Fibroblast of skin of right quadriceps (primary cell): ENCODE measurements at places on chromosomes 2 and 18.

DNA sequence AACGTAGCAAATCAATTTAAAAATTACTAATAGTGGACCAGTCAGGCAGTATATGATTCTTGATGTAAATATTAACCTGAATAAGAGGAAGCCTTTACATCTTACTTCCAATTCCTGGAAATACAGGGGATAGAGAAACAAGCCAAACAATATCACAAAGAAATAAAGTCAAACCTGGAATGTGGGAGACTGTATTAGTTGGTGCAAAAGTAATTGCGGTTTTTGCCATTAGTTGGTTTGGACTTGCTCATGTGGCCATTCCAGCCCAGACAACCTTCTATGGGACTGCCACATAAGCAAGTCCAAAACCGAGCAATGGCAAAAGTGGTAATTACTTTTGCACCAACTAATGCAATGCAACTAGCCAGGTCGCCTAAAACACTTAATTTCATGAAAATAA, 38.9 kb upstream of the YES1 start:
- no peak for DNase-seq

DNA sequence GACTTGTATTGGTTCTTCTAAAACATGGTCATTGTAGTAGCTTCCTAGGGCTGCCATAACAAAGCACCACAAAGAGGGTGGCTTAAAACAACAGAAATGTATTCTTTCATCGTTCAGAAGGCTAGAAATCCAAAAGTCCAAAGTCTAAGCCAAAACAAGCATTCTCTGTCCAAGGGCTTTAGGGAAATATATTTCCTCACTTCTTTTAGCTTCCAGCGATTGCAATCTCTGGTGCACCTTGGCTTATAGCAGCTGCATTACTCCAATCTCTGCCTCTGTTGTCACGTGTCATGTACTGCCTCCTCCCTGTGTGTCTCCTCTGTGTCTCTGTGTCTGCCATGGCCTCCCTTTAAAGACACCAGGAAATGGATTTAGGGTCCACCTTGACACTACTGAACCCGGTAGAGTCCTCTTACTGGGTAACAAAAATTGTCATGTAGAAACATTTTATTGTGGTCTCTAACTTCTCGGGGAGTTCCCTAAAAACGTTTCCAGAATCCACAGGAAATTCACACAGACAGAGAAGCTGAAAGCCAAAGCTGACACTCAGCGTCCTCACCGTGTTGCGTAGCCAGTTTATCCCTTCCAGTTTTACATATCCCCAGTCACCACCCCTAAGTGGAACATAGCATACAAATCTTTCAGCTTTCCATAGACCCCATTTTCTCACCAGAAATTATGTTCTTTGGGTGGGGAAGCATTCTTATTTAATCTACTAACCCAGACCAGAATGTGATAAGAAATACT, 20.7 kb upstream of the TTN start:
- no peak for DNase-seq

GRCh38 chr2:510839-511238, 166.4 kb downstream of the TMEM18 start:
- no peak for DNase-seq

- no peak for DNase-seq
These were observed 473.3 kb upstream of the HS6ST1 start for GRCh38 chr2:128791985-128792320.

DNA sequence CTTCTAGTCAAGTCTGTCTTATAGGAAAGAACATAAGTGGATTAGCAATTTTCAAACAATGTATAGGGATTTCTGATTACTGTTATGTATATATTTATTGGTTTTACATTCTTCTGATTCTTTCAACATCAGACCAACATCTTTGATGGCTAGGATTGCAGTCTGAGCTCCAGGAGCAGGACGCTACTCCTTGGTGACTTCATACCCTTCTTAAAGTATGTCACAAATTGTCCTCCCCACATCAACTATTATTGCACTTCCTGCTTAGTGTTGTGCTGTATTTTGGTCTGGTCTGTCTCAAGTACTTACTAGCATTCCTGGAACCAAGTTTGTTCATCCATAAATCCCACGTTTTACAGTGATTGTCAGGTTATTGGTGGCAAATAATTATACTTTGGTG, 49.0 kb downstream of the MAP2 start:
- DNase-seq = peak; percentile 66

DNA sequence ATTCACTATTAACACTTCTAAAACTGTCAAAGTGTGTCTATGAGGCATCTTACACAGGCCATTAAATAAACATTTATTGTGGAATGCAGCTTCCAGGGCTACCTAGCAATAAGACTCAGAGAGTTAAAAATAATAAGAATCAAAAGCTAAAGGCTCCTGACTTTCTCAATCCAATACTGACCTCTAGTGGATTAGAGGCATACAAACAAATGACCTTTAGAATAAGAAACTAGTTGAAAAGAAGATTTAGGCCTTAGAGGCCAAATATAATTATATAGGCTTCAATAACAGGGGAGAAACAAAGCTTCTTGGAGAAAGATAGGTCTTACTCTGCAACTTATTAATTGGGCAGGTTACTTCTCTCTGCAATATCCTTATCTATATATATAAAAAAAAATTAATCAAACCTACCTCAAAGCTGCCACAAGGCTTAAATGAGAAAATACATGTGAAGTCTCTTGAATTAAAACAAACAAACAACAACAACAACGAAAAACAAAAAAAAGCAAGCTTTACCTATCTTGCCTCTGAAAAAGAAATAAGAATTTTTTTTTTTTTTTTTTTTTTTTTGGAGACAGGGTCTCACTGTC, 246.1 kb downstream of the EXOC6B start:
- DNase-seq = peak; percentile 61
